ENCODE measurements at places on chromosomes 1 and 21.

GRCh38 chr21:42534421-42535378, 21.0 kb downstream of the SLC37A1 start:
- peak; percentile 36 for DNase-seq

DNA sequence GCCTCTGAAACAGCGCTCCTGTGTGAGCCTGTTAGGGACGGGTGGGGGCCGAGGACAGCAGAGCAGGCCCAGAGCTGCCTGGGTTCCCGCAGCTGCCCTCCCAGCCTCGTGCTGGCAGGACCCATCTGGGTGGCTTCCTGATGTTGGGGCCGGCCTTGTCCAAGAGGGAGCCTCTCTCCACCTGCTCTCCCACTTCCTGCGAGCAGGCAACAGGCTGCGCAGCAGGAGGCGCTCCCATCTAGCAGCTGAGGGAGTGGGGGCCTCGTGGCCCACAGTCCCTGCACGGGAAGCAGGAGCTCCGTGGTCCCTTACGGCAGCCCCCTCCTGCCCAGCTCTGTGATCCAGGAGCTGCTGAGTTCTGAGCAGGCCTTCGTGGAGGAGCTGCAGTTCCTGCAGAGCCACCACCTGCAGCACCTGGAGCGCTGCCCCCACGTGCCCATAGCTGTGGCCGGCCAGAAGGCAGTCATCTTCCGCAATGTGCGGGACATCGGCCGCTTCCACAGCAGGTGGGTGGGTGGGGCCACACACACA, 68.0 kb downstream of the TRIM11 start:
- no peak for DNase-seq

DNA sequence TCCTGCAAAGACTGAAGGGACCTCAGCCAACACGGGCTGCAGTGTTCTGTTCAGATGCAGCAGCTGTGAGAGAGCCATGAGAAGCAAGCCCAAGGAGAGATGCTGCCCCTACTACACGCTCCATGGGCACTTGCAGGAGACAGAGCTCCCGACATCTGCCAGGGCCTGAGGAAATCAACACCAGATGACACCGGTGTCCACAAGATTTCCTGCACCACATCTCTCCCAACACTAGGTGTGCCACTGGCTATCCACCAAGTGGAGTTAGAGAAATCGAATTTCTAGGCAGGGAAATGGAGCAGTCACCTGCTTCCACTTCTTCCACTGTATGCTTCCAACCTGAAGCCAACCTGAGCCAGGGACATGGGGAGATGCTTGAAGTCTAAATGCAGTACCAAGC, 445.3 kb downstream of the RWDD3 start:
- no peak for DNase-seq

DNA sequence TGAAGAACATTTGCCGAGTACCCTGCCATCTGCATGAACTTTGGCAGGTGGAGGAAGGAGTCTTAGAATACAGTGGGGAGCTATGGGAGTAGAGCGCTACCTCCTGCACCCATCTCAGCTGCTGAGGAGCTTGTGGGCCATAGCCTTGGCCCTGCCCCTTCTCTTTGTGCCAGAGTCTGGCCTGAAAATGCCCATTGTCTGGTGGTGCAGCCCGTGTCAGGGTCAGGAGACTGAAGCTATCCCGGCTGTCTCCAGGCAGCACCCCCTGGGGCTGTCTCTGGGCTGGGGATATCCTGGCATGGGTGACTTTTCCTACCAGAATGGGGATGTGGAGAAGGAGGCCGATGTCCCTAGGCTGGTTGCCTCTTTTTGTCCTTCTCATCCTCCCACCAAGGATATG, 7.3 kb downstream of the IPO13 start:
- DNase-seq, result no peak

- DNase-seq, result no peak
These were observed 43.3 kb upstream of the HP1BP3 start for GRCh38 chr1:20830378-20830777.

DNA sequence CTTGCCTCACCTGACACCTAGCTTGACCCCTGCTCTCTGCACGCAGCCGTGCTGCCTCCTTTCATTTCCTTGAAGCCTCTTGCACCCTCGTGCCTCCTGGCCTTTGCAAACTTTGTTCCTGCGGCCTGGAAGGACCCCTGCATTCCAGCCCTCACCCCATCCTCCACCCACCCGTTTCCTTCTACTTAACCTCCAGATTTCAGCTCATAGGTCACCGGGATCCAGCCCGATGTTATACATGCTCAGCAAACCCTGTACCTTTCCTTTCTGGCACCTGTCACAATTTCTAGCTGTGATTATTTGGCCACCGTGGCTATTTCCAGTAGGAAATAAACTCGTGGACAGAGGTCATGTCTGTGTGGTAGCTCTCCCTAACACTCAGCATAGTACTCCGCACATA, 4.5 kb downstream of the EDARADD start:
- no peak for DNase-seq

GRCh38 chr1:33433509-33434362, 2.8 kb upstream of the PHC2 start:
- DNase-seq, result peak; percentile 69

- DNase-seq, result no peak
These were observed 7.1 kb upstream of the OR10K1 start for GRCh38 chr1:158454537-158454936.

DNA sequence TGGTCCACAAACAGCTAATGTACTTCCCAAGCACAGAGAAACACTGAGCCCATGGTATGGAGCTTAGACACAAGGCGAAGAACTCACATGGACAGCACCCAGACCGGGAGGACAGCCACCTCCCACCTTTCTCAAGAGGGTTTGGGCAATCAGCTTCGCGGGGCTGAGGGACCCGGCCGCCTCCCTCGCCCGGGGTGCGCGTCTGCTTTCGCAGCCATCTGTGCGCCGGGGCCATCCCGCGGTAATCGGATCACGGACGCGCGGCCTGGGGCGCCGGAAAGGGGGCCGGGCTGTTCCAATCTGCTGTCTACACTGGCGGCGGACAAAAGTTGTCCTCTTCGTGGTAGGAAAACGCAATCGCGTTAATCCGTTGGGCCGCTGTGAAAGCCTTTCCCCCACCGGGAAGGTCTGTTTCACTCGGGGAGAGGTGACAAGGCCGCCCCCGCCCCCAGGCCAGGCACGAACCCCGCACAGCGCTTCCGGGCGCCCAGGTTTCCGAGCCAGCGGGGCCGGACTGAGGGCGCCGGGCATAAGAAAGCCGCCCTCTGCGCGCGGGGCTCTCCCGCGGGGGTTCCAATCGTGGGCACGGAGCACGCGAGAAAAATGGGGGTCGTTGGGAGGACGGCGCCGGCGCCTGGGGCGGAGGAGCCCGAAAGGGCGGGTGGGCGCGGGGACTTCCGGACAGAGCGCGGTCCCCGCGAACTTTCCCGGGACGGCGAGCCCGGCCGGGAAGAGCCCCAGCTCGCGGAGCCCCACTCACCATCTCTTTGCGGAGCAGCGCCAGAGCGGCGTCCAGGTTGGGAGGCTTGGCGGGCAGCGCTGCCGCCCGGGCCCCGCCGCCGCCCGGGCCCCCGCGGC, 664 bp downstream of the FAM89A start:
- DNase-seq, result peak; percentile 23

GRCh38 chr21:23968722-23969647, 1638.3 kb downstream of the MRPL39 start:
- DNase-seq, result peak; percentile 86

- no peak for DNase-seq
These were observed 80.9 kb downstream of the SSBP3 start for GRCh38 chr1:54325284-54325683.

DNA sequence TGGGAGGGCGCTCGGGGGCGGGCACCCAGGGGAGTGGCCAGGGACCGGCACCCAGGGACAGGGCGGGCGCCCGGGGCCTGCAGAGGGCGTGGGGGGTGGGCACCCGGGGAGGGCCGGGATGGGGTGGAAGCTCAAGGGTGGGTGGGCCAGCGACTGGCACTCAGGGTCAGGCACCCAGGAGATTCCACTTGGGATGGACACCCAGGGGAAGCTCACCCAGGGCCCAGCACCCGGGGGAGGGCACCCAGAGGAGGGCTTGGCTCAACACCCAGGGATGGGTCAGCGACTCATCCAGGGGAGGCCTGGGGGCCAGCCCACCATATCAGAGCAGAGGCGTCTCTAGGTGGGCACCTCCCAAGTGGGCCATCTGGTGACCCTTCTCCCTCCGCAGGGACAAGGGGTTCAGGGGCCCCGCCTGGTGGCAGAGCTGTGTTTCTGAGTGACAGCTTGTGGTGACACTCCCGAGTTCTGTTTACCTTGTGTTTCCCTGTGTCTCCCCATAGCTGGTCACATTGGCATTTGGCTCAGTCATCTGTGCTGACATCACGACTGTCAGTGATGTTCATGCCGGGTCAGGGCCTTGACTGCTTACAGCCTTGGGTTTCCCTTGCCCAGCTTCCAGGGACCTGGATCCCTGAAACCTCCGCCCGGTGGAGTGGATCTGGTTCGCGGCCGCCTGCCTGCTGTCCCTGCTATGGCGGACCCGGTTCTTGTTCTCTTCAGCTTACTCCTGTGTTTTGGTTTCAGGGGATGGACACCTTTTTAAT, 749 bp downstream of the IBA57 start:
- peak; percentile 78 for DNase-seq

DNA sequence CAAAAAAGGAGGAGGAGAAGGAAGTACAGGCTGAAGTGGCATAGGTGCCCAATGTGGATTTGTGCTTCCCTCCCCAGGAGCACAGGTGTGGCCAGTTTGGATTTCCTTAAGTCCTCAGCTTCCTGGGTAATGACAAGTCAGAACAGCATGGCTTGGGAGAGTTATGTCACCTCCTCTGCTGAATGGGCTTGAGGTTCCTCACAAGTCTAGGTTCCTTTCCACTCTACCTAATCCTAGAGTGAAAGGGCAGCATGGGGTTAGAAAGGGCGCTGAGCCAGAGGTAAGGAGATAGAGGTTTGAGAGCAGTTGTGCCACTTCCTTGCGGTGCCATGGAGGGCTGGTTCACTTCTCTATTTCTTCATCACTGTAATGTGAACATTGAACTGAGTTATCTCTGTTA, 35.5 kb upstream of the IL20 start:
- no peak for DNase-seq

DNA sequence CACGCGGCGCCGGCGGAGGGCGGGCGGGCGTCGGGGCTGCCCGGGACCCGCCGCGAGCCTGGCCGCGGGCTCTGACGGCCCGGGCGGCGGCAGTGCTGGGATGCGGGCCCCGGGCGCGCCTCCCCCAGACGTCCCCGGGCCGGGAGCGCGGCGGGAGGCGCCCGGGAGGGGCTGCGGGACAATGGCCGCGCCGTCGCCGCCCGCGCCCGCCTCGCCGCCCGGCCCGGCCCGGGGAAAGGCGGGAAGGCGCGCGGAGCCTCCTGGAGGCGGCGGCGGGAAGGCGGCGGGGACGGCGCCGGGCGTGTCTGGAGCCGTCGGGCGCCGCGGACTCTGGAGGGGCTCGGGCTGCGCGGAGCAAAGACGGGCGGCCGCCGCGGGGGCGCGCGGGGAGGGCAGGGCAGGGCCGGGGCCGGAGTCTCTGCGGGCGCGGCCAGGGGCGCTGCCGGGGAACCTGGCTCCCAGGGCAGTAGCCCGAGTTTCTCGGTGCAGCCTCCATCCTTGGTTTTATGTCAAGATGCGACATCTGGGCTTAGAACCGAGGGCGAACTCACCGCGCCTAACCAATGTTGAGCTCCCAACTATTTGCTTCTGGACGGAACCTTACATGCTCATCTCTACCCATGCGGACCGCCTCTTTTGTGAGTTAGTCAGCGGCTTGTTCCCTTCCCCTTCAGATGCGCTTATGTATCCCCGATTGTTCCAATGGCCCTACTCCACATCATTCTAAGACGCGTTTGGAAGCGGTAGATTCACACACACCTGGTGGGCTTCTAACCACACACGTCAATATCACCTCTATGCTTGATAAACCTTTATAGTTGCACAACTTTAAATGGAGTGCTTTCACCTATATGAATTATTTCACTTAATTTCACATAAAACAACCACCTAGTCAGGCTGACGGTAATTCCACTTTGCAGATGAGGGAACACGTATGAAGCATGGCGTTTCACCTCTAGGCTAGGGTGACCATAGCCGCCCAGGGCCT, 651 bp downstream of the ZBTB8A start:
- DNase-seq, result no peak

GRCh38 chr1:2248127-2248826, 20.2 kb downstream of the SKI start:
- DNase-seq, result no peak

GRCh38 chr1:7474143-7474490, 297.0 kb upstream of the VAMP3 start:
- no peak for DNase-seq

DNA sequence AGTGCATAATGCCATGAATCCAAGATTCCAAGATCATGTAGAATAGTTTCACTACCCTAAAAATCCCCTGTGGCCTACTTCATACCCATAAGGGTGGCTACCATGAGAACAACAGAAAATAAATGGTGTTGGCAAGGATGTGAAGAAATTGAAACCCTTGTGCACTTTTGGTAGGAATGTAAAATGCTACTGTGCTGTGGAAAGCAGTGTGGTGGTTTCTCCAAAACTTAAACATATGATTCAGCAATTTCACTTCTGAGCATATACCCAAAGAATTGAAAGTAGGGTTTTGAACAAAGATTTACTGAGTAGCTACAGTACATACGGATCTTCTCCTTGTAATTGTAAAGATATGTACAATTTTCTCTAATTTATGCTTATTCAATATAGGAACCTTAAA, 16.0 kb downstream of the FNBP1L start:
- no peak for DNase-seq

DNA sequence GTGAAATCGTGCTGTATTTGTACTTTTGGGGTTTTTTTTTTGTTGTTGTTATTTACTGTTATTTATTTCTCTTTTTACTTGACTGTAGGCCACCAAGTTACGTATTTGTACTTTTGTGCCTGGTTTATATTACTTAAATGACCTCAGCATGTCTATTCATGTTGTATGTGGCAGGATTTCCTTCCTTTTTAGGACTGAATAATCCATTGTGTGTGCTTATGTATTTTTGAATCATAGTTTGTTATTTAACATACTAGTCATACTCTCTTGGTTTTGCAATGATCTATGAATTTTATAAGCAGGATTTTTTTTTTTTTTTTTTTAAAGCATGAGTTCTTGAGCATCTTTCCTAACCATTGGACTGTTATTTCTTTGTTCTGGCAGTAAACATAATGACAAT, 51.2 kb downstream of the RNF2 start:
- no peak for DNase-seq

DNA sequence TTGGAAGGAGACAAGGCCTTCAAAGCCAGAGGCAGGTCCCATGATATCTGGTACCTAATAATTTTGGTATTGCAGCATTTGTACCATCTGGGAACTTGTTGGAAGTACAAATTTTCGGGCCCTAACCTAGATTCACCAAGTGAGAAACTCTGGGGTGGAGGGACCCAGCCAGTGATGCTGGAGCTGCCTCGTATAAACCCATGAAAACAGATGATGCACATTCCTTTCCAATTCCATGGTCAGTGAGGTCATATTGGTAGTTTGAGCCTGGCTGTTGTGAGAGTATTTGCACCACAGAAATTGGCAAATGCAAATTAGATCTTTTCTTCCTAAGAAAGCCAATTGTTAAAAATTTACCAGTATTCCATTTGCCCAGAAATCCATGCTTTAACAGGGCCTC, 269.6 kb upstream of the PLXNA2 start:
- no peak for DNase-seq

GRCh38 chr21:31489726-31490125, 145.7 kb upstream of the TIAM1 start:
- DNase-seq, result no peak

Data from CD4-positive, alpha-beta T cell treated with Interferon alpha-2 for 1 hour (primary cell).